GM04503 (cell line): ENCODE measurements at places on chromosomes 12 and 14.

GRCh38 chr12:28231248-28231647 lies 41.0 kb downstream of the CCDC91 start:
- DNase-seq: no peak

DNA sequence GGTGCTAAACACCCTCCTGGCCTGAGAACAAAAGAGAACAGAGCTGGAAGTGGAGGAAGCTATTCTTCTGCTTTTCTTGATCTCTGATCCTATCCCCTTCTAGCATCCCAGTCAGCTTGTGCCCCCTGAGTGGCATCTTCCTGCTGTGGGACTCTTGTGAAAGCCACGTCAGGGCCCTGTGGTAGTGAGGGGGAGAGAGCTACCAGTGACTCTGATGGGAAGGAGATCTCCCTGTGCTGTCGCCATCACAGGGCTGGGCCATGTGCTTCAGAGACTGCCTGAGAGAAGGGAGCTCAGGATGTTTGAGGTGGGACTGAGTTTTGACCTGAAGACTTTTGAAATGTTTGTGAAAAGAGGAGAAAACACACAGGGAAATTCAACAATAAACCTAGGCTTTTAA lies 107.6 kb upstream of the FUT8 start:
- DNase-seq: no peak

GRCh38 chr14:26067341-26067740 lies 530.5 kb downstream of the NOVA1 start:
- DNase-seq: no peak

- DNase-seq: no peak
Measured at GRCh38 chr12:98053202-98053601, 462.2 kb upstream of the TMPO start.

GRCh38 chr12:40996091-40996490 lies 192.0 kb upstream of the PDZRN4 start:
- DNase-seq: no peak

DNA sequence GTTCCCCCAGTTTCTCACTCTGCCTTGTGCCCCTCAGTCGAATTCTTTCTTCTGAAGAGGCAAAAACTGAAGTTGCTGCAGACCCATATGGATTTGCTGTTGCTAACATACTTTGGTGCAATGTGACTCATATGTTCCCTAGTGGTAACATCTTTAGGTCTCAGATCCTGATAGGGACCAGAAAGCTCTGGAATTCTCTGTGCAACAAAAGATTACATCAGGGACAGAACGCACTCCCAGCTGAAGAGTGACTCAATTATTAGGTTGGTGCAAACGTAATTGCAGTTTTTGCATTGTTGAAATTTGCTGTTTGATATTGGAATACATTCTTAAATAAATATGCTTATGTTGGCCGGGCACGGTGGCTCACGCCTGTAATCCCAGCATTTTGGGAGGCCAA lies 8.2 kb upstream of the DHRS2 start:
- no peak for DNase-seq

GRCh38 chr12:51389302-51389999 lies 1.8 kb downstream of the GALNT6 start:
- no peak for DNase-seq

- DNase-seq: no peak
Measured at GRCh38 chr12:74791365-74791764, 253.7 kb downstream of the ATXN7L3B start.

GRCh38 chr12:53181935-53182334 lies 1.2 kb upstream of the CSAD start:
- DNase-seq: no peak

- DNase-seq: no peak
Measured at GRCh38 chr12:116506697-116507064, 52.5 kb upstream of the MAP1LC3B2 start.

DNA sequence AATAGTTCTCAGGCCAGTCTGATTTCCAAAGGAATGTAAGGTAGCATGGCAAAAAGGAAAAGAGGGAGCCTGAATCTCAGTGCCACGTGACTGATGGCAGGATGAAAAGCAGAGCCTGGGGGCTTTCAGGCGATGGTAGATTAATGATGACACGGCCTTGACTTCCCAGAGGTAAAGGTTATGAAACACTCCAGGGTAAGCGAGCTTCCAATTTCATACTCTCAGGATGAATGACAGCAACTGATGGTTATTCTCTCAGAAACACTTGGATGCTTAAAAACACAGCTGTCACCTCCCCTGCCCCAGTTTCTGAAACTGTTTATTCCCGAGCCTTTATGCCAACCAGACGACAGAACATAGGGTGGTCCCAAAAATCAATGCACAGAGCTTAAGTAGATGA lies 28.8 kb downstream of the GDF11 start:
- DNase-seq: no peak

DNA sequence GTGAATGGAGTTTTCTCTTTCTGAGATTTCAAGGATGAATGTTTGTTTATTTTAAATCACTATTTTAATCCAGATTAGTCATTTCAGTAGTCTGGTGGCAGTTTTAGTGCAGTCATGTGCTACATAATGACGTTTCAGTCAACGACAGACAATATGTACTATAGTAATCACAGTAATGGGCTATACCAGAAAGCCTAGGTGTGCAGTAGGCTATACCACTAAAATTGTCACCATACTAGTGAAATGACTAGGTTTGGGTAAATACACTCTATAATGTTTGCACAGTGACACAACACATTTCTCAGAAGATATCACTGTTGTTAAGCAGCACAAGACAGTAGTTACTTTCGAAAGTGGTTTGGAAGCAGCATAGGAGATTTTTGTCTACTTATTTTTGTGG lies 203.1 kb downstream of the ETNK1 start:
- DNase-seq: no peak
